ENCODE measurements at places on chromosomes 2 and 18.

GRCh38 chr2:177072090-177072489 lies 140.5 kb upstream of the HNRNPA3 start:
- no peak for DNase-seq

- no peak for DNase-seq
These were observed 25.9 kb upstream of the SULT1C4 start for GRCh38 chr2:108351889-108352288.

GRCh38 chr2:38432820-38433606 lies 55.9 kb upstream of the ATL2 start:
- no peak for DNase-seq

DNA sequence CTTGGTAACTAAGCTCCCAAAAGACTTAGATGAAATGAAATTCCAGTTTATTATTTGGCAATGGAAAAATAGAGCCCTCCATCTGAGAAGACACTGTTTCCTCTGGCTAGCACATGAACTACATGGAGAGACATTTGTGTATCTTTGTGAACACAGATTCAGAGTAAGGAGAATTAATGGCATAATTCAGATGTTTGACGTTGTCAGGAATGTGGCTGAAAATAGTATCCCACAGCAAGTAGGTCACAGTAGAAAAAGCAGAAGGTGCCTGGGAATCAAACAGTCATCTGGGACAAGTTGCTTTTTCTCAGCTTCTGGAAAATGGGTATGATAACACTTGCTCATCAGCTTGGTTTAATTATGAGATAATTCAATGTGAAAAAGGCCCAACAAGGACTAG lies 288.6 kb downstream of the PTPRM start:
- DNase-seq: no peak

DNA sequence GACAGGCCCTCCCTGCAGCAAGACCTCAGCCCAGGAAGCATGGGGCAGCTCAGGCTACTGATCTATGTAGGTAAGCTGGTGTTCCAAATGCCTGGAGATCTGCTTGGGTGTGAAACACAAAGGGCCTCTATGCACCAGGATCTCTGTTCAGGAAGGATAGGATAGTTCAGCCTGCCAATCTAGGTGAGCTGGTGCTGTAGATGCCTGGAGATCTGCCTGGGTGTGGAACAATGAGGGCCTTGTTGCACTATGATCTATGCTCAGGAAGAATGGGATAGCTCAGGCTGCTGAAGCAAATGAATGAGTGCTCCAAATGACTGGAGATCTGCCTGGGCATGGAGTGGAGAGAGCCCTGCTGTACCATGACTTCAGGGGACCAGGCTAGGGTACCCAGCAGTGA lies 48.9 kb upstream of the MYL1 start:
- DNase-seq: no peak
